ENCODE measurements at places on chromosomes 6 and 20. TPM values are rescaled to one million over a fixed set of nuclear protein-coding genes. Genes with fewer than 3 reads are reported as not detected.

DNA sequence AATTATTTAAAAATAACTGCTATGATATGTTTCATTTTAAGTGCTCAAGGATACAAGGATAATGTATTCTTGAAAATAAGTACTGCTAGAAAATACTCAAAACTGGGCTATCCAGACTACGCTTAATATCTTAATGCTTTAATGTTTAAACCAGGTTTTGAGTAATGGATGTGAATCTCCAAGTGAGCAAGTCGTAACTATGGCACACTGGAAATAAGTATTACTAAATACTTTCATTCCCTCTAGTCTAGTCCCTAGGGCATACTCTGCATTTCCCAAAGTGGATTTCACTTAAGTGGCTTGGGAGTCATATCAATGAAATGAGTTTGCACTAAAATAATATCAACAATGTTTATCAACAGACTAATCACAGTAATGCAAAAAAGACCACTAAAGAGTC, 48.1 kb downstream of the HMGCLL1 start:
- DNase-seq = no peak

GRCh38 chr6:158152659-158153058, 15.4 kb downstream of the SERAC1 start:
- no peak for DNase-seq

DNA sequence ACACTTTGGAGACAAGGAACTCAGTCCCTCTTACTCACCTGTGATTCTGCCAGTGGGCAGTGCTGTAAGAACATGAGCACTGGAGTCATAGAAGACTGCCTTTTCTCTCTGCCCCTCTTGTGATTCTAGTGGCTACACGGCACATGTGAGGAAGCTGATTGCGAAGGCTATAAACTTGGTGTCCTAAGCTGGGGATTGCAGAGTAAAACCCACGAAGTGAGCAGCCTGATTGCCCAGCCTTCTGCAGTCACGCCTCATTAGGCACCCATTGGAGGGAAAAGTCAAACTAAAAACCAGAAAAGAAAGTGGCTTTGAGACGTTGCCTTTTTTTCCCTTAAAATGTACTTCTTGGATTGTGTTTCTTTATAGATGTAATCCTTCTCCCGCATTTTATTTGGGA, 748.4 kb upstream of the CHD6 start:
- DNase-seq = no peak

- DNase-seq = no peak
Observed at GRCh38 chr6:37745748-37746147, 48.1 kb upstream of the MDGA1 start.

DNA sequence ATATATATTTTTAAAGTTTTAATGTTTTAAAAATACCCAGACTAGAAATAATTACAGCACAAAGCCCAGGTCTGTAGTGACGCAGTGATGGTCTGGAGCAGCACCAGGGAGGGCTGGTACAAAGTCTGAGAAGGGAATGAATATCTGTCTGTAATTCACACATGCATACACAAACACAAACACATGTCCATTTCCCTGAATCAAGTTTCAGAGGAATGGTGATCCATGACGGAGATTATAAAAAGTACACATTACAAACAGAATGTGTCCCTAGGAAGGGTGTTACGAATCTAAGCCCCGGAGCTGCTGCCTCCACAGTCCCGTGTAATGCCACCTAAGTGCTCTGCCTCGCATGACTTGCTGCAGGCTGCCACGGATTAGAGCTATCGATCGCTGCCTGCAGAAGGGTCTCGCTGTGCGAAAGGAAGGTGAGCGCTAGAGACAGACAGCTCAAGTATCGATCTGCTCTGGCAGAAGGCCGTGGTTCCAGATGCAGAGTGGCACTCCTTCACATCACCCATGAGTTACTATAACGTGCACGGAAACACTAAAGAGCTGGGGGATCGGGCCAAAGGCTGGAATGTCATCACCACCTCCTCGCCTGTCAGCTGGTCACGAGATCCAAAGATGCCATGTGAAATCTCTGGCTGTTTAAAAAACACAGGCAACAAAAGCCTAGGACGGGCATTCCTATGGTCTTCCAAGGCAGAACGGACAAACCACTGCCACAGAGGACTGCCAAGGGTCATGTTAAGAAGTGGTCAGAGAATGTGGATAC, 87.1 kb downstream of the INSM1 start:
- no peak for DNase-seq

DNA sequence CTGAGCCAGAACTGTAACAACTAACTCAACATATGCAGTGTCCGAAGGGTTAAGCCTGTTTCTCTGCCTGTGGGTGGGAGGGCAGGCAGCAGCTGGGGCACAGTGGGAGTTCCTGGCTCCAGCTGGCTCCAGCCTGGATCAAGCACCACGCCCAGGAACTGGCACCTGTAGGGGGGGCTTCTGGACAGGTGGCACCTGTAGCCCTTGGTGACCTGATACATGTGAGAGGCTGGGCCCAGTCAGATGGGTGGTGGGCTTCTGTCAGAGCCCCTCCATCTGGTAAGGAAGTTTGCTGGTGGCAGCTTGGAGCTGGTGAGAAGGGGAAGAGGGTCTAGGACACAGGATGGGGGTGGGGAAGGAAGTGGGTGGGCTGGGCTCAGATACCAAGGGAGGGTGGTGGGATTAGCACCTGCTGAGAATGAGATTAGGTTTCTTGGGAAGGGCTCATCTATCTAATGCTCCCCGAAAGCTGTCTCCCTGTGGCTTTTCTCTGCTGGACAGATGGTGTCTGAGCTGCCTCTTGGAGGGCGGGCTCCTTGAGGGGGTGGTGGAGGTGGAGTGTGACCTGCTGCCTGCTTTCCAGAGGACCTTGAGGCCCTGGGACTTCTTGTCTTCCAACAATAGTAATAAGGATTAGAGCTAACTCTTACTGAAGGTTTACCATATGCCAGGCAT, 28.5 kb downstream of the BCL2L1 start:
- DNase-seq = no peak

DNA sequence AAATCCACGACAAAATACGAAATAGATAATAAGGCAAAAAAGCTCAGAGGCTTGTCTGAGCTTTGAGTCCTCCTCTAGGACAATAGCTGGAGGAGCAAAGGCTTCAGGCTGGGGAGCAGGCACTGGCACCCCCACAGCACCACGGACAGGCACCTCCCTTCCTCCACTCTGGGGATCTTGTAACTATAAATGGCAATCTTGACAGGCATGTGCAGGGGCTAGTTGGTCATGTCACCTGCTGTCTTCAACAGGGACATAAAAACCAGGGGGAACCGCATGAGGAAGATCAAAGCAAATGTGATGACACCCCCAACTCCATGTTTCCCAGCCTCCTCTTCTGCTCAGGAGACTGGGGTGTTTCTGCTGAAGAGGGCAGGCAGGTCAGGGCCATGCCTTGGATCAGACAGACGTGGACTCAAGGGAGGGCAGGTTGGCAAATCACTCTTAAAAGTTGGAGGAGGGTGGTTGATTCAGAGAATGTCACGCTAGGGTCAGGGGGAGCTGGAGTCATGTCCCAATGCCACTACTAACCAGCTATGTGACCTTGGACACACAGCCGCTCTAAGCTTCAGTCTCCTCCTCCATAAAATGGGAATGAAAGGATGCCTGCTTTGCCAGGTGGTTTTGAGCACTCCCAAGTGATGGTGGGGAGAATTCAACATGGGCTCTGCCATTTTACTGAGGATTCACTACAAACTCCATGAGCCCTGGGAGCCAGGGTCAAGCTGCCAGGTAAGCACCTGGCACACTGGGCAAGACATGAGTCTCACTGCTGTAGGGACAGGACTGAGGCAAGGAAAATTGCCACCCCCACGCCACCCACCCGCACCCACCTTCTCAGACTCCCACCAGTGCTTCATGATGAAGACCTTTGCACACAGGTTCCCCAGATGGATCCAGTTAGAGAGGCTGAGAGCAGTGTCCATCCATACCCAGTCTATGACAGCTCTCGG, 48.0 kb downstream of the NPEPL1 start:
- DNase-seq = no peak

DNA sequence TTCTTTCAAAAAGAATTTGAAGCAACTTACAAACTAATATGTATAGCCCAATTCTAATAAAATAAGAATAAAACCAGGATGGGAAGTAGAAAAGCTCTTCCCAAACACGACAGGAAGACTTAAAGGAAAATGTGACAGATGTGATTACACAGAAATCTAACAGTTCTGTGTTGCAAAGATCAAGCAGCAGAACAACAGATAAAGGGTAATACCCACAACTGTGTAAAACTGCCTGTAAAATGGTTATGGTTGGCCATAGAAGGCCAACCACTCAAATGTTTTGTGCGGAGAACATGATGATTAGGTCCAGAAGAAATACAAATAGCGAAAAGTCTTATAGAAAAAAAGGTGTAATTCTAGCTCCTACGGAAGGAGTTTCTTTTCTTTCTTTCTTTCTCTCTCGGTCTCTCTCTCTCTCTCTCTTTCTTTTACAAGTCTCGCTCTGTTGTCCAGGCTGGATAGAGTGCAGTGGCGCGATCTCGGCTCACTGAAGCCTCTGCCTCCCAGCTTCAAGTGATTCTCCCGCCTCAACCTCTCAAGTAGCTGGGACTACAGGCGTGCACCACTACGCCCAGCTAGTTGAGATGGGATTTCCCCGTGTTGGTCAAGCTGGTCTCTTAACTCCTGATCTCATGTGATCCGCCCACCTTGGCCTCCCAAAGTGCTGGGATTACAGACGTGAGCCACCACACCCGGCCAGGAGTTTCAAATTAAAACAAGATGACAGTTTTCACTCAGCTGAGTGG, 128.5 kb downstream of the QRSL1 start:
- no peak for DNase-seq

Gene ISM1
- total RNA-seq = 1.2 TPM

Gene PRRT1
- 0.70 TPM for total RNA-seq

Gene SERPINB1
- 22.2 TPM for total RNA-seq

Gene BPIFB6
- total RNA-seq = not detected

Gene VPS16
- total RNA-seq = 13.9 TPM
